Sigmoid colon (tissue), 7 donors: ENCODE measurements at places on chromosomes 13 and 19. TPM values are rescaled to one million over a fixed set of nuclear protein-coding genes. Genes with fewer than 3 reads are reported as not detected.

ERICH4 gene
- polyA plus RNA-seq: not detected

LGI4 gene
- 35.7 TPM for polyA plus RNA-seq

TNFSF11 gene
- not detected for polyA plus RNA-seq

PGLYRP2 gene
- polyA plus RNA-seq: not detected

LILRB2 gene
- 2.4 TPM for polyA plus RNA-seq

SPRED3 gene
- polyA plus RNA-seq: not detected

LSR gene
- polyA plus RNA-seq: 218 TPM

ZNF536 gene
- under 0.01 TPM for polyA plus RNA-seq

FOXA3 gene
- polyA plus RNA-seq: 57.1 TPM

C19orf33 gene
- polyA plus RNA-seq: 2,364 TPM

ZNF441 gene
- 5.7 TPM for polyA plus RNA-seq

CNFN gene
- polyA plus RNA-seq: 9.7 TPM

RASGRP4 gene
- 0.90 TPM for polyA plus RNA-seq

MYDGF gene
- 55.3 TPM for polyA plus RNA-seq

ASF1B gene
- 3.6 TPM for polyA plus RNA-seq

CDC42EP5 gene
- polyA plus RNA-seq: 171 TPM

ZNF471 gene
- 1.9 TPM for polyA plus RNA-seq

SMAD9 gene
- 2.5 TPM for polyA plus RNA-seq

ZNF439 gene
- polyA plus RNA-seq: 3.9 TPM

PLK5 gene
- polyA plus RNA-seq: 0.32 TPM

ZNF284 gene
- polyA plus RNA-seq: 0.60 TPM

TMEM272 gene
- 0.28 TPM for polyA plus RNA-seq

PSG7 gene
- polyA plus RNA-seq: not detected

STX10 gene
- polyA plus RNA-seq: 64.0 TPM
